Stimulated activated CD4-positive, alpha-beta T cell treated with anti-CD3 and anti-CD28 coated beads, Interleukin-12 subunit alpha, Interleukin-12 subunit beta, amount 100 ng/mL, for 48 hours (primary cell): ENCODE measurements at places on chromosomes 11 and 22.
A peak's percentile ranks its signal among the peaks of the same experiment; 100 is the strongest.

DNA sequence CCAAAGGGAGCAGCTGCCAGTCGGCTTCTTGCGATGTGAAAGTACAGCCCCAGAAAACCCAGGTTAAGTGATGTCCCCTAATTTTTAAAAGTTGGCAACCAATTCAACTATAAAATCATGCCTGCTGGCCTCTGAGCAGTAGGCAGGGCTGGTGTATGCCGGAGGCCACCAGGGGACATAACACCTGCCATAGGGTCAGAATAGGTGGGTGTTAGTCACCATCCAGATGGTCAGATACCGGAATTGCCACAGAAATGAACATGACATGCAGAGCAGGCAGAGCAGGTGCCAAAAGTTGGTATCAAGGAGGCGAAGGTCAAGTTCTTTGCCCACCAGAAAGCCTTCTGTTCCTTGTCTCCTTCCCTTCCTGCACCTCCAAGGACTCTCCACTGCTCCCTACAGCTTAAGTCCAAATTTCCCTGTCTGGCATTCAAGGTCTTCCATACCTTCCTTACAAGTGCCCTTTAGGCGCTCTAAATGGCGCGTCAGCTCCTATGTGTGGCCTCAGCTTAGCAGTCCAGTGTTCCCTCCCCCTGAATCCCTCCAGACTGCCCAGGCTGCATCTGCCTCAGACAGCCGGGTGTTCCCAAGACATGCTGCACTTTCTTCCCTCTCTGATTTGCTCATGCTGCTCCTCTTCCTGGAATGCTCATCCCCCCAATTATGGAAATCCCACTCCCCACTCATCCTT lies 45.1 kb downstream of the PTPRJ start:
- no peak for DNase-seq

GRCh38 chr22:50209893-50210292 lies 9.1 kb downstream of the SELENOO start:
- peak; percentile 60 for DNase-seq

- no peak for DNase-seq
Observed at GRCh38 chr22:17851759-17852158, 77.5 kb upstream of the BID start.

DNA sequence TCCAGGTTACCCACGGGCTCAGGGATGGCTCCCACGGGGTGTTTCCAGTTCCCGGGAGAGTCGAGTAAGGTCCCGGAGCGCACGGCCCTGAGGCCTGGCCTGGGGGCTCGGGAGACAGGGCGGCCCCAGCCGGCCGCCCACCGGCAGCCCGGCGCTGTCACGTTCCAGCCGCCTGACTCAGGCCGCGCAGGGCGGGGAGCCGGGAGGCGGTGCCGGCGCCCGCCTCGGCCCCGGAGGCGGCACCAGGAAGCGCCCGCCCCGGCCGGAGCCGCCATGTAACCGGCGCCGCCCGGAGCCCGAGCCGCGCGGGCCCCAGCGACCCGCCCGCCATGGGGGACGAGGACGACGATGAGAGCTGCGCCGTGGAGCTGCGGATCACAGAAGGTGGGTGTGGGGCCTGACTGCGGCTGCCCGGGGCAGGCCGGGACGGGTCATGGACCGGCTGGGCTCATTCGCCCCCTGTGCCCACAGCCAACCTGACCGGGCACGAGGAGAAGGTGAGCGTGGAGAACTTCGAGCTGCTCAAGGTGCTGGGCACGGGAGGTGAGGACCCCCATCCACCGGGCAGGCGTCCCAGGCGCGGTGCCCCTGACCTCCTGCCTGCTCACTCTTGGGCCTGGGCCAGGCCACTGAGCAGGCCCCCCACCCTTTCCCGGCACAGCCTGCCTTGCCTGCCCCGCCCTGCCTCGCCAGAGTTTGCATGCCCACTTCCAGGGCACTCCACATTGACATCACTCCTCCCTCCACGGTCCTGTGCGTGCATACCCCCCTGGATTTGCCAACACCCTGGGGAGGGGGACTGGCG lies at the start of gene RPS6KA4:
RPS6KA4 (plus strand) TSS at position 256 of the 805 bp plus-strand sequence; CDS start at position 330, 74 bp downstream.
- DNase-seq, result no peak

- DNase-seq, result no peak
Observed at GRCh38 chr11:76824980-76825725, 35.6 kb upstream of the ACER3 start.

- no peak for DNase-seq
Observed at GRCh38 chr11:32018672-32019071, 72.2 kb upstream of the RCN1 start.
